Ascending aorta (tissue), 2 donors: ENCODE measurements at places on chromosomes 2 and 18.

GRCh38 chr2:19536136-19536535 is 177.7 kb upstream of the OSR1 start:
- DNase-seq = no peak

DNA sequence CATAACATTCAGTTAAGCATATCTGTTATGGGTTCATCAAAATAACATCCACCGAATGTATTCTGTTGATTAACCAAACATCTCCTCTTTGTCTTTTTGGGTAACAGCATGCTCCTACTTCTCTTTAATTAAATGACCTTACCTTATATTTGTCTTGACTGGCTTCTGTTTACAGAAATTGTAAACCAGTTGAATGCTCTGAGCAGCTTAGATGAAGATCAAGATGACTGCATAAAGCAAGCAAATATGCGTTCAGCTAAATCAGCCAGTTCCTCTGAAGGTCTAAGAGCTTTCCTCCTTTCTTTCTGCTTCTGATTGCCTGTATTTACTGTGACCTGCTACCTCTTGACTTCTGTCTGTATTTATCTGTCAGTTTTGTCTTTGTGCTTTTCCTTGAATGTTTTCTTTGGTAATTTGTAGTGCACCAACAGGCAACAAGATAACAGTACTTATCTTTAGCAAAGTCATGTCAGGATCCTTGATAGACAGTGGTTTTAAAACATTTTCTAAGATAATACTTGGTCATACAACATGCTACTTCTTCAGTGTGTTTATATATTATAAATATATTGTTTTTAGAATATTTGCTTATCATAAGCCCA is 152.8 kb downstream of the EHBP1 start:
- no peak for DNase-seq

DNA sequence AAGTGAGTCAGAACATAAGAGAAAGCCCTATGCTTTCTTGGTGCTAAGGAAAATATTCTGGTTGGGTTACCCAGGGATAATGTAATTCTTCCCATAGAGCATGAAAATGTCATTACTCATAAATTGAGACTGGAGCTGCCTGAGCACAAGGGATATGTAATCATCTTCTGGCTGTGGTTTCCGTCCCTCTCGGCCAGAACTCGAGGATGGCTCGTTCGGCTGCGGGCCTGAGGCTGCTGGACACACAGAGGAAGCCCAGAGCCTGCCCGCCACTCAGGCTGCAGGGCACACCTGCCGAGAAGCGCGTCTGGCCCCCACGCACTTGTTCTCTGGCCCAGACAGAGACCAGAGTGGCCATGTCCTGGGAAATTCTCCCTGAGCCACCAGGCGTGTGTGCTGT is 104.9 kb downstream of the ASAP2 start:
- no peak for DNase-seq

- no peak for DNase-seq
Measured at GRCh38 chr2:144516411-144516980, 3.4 kb downstream of the ZEB2 start.

- no peak for DNase-seq
Measured at GRCh38 chr2:21646345-21646744, 522.6 kb downstream of the TDRD15 start.

DNA sequence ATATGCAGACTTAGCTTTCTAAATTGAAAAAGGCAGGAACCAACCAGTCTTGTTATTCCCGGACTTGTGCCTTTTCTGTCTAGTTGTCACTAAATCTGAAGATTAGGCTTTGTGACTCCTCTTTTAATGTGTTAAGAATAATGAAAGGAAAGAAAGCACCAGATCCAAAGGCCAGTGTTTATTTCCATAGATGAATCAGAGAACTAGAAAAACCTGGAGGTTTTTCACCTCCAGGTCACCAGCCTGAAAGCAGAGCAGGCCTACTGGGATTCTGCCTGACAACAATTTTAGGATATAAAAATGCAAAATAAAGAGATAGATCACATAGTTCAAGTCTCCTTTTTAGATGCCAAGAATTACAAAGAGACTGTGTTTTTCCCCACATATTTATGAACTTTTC is 160.4 kb downstream of the GULP1 start:
- DNase-seq = no peak

DNA sequence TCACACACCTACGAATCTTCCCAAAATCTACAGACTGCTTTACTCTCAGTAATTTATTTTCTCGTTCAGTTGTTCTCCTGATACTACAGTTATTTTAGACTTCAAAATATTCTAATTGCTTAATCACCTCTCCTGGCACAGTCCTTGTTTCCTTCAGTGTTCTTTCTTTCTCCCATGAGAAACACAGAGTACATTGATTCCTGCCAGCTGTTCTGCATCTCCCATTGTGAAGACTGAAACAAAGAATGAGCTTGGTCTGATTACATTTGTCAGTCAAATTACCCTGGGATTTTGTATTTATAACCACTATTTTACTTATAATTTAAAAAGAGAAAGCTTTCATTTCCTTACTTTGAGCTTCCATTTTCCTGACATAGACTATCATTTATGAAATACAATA is 63.9 kb upstream of the TANK start:
- DNase-seq = no peak

DNA sequence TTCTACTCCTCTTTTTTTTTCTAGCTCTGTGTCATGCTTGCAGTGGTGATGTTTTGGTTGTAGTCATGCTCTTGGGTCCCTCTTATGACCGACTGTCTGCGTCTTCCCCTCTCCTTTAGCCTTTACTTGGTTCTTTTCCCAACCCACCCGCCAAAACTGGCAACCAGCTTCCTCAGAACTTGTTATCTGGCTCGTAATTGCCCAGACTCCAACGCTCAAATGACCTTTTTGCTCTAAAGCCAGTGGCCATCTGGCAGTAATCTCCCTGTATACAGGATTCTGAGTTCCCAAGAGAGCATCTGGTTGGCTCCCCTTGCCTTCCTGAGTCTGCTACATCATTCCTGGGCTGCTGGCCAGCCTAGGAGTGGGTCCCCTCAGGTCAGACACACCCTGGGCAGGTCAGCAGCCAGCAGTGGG is 147.2 kb downstream of the MGAT5 start:
- peak; percentile 21 for DNase-seq

- DNase-seq = no peak
Measured at GRCh38 chr18:60197671-60198462, 174.7 kb downstream of the MC4R start.

GRCh38 chr18:64747803-64748202 is 598.9 kb upstream of the LINC00305 start:
- no peak for DNase-seq

- no peak for DNase-seq
Measured at GRCh38 chr18:50051288-50051687, 143.7 kb downstream of the MYO5B start.

- DNase-seq = no peak
Measured at GRCh38 chr2:98839292-98839691, 96.7 kb downstream of the CRACDL start.

- no peak for DNase-seq
Measured at GRCh38 chr2:120983344-120983743, 247.7 kb downstream of the GLI2 start.

GRCh38 chr18:80213182-80213581 is 34.1 kb downstream of the PARD6G start:
- no peak for DNase-seq

GRCh38 chr2:166539340-166540162 is 45.5 kb upstream of the SCN7A start:
- no peak for DNase-seq

GRCh38 chr2:157427003-157427921 is 16.6 kb downstream of the CYTIP start:
- DNase-seq = no peak

DNA sequence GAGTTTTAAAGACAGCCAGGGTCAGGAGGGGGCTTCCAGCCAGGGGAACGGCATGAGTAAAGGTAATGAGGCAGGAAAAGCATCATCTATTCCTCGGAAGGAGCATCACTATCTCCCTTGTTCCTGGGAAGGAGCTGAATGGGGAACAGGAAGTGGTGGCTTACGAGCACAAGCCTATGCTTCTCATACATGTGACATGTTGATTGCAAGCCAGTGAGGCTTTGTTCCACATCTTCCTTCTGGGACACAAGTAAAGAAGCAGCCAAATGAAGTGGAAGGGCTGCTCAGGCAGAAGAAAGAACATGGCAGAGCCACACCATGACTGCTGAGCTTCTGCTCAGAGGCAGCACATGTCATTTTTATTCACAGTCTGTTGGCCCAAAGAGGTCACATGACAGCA is 15.1 kb upstream of the LMAN1 start:
- no peak for DNase-seq

DNA sequence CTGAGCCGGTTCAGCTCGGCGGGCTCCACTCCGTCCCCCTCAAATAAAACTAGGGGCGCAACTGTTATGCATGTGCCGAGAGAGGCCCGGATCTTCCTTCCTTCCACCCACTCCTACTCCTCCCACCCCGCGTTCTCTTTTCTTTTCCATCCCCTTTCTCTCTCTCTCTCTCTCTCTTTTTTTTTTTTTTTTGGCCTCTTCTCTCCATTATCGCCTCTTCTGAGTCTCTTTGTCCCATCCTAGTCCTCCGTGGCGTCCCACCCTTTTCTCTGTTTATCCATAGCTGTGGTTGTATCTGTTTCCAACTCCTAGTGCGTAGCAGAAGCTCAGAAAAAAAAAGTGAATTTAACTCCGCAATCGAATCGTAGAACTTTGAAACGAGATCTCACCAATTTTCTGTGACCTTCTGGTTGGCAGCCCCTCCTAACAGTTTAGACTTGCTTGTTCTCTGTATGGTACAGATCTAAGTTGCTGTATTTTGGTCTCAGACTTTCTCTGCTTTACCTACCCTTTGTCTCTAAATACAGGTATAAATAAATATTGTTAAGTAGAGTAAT is 3.6 kb downstream of the RAX start:
- no peak for DNase-seq

DNA sequence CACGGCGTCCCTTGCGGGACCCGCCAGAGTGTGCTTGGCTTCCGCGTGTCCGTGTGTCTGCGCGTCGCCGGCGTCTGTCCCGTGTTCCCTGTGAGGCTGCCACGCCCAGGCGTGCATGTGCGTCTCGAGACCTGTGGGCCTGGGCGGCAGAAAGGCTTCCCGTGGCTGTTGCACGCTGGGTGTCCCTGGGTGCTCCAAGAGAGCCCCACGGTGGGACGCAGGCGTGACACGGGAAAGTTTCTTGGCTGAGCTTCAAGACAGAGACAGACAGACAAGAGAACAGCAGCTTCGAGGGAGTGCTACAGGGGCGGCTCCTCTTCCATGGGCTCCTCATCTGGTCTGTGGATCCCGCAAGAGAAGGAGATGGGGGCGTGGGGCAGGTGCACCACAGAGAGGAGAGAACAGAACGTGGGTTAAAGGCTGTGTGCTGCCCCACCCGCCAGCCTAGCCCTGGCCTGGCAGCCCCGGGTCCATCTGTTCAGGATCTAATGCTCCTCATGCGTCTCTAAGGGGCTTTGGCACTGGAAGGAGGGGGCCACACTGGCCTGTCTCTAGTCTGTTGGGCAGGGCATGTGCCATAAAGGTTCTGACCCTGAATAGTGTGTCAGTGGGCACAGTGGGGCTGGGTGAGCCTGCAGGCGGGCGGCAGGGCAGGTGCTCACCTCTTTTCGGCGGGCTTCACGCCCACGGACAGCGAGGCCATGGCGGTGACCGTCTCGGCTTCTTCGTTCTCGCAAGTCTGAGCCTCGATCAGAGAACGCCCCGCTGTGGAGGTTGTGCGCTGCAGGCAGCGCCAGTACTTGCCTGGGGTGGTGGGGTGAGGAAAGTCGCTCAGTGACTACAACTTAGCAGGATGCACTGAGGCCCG is 205.1 kb downstream of the TWIST2 start:
- no peak for DNase-seq

DNA sequence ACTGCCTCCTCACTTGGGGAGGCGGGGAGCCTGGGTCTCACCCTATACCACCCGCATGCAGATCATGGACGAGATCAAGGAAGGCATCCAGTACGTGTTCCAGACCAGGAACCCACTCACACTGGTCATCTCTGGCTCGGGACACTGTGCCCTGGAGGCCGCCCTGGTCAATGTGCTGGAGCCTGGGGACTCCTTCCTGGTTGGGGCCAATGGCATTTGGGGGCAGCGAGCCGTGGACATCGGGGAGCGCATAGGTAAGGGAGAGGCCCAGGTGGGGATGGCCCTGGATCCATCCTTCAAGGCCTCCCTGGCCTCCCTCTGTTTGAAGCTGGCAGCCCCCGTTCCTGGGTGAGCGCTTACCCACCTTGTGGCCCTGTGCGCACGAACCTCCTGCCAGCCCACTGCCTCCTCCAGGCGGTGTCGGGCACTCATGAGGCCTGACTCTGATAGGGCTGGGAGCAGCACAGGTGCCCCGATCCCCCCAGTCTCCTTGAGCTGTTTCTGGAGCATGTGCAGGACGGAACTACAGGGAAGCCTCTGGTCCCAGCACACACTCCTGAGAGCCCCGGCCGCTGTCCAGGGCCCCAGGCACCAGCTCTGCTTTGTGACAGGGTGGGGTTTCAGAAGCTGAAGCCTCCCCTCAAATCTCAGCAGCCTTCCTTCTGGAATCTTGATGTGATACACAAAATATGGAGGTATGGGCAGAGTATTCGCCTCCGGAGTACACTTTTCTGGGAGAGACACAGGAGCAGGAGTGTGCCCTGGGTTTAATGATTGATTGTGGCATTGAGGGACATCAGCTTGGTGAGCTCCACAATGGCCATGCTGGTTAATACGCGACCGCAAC is 708 bp downstream of the AGXT start:
- no peak for DNase-seq

- no peak for DNase-seq
Measured at GRCh38 chr2:147224070-147224469, 620.8 kb upstream of the ACVR2A start.
